ENCODE measurements at places on chromosomes 7 and 10.

- no peak for DNase-seq
These were observed 217.7 kb upstream of the ETV1 start for GRCh38 chr7:14207138-14207537.

- DNase-seq: no peak
These were observed 70.9 kb upstream of the CCDC71L start for GRCh38 chr7:106731646-106732444.

DNA sequence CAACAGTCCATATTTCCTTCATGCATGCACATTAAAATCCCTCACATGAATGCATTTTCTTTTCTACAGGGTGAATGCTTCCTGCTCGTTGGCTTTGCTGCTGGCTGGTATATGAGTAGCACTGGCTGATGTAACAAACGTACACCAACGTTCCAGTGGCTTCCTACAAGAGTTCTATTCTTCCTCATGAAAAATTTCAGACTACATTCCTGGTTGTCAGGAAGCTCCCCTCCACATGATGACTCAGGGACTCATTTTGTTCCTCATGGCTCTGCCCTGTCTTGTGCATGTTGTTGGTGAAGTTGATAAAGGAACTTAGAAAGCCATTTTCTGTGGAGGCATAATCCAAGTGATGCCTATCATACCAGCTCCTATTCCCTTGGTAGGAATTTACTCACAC lies 470.7 kb upstream of the KLF6 start:
- no peak for DNase-seq

DNA sequence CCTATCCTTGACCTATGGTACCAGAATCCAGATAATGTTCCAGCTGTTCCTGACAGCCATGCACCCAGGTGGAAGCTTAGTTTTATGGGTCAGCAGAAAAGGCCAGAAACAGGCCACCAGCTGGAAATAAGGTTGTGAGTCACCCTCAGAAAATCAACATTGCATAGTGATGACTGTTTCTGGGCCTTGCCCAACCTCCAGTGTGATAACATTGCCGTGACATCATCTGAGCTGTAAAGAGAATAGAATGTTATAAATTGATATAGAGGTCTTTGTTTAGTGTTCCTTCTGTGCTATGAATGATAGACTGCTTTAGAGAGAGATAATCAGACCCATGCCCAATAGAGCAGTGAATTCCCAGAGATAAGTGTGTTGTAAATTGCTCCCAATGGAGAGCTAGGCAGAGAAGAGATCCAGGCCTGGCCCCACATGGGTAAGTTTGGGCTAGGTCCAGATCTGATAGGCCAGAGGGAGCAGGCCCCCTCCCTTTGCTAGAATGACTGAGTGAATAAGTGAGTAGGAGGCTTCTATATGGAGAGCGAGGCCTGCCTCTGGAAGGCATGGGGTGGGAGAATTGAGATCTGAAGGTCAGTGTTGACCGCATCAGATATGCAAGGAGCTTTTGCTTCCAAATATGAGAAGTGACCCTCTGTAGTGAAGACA lies 14.2 kb upstream of the HPS1 start:
- no peak for DNase-seq

GRCh38 chr10:16787361-16787791 lies 29.8 kb downstream of the RSU1 start:
- peak; percentile 28 for DNase-seq

DNA sequence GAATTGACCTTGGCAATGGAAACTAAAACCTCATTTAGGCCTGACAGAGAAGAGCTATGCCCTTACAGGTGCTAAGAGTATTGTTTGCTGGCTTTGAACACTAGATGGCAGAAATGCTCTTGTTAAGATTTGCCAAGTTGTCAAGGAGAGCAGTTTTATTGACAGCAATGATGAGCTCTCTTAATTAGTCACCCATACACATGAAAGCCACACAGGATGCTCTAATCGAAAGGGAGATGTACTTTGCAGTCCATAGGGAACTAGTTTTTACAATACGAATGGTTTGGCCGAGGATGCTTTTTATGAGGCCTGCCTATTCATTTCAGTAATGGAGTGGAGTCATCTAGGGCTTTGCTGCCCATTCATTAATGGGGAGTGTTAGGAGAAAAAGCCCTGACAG lies 45.4 kb upstream of the MBL2 start:
- no peak for DNase-seq

DNA sequence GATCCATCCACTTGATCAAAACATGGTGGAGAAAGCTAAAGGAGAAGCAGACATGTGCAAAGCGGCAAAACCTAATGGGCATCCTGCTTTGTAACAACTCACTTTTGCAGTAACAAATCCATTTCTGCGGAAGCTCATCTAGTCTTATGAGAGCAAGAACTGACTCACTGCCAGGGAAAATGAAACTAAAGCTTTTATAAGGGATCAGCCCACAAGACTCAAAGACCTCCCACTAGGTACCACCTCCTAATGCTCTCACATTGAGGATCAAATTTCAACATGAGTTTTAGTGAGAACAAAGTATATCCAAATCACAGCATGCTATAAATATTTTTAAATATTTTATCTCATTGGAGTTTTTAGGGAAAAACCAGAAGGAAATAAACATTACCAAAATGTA lies 120.1 kb upstream of the GNAI1 start:
- no peak for DNase-seq

DNA sequence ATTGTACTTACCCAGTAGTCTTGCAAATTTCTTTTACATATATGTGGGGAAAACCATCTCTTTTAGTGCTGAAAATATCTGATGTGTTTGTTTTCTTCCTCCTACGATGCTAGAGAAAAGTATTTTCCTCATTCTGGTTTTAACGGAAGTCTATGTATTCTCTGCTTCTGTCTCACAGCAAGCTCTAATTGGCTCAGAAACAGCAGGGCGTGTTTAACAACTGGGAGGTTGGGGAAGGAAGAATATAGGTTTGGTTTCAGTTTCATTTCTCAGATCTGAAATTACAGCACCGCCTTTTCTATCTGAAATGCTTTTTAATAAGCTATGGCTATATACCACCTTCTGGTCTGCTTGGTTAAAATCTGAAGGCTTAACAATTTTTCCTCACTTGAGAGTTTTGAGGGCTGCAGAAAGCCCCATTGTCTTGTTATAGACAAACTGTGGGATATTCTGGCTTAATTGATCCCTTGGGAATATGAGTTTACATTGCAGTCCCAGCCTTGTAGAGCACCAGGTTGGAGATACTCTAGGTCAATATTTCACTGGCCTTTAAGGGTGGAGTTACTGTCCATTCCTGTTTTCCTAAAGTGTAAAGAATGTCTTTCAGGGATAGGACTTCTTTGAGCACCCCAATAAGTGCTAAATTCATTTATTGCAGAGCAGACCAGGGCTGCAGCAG lies at the start of gene SAMD9:
Gene SAMD9 (minus strand): TSS at position 128 of the 679 bp plus-strand sequence. CDS start 11,882 bp downstream, outside the sequence.
- DNase-seq: peak; percentile 12

GRCh38 chr7:154917808-154918160 lies 85.1 kb downstream of the PAXIP1 start:
- DNase-seq: no peak

DNA sequence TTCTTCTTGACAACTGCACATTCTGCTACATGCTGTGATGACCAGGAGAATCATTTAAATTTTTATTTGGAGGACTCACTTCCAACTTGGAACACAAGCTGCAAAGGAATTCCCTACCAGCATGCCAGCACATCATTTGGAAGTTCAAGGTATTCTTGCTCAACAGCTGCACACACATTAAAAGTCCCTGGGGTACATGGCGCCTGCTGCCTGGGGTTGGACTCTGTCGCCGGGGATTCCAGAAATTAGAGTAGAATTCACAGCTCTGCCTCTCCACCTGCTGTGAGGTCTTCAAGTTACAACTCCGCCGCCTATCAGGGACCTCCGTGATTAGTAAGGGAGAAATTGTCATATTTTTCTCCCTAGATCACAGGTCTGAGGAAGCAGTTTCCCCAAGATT lies 1.1 kb downstream of the ZNF32 start:
- DNase-seq: no peak

All from activated CD4-positive, alpha-beta T cell treated with anti-CD3 and anti-CD28 coated beads for 24 hours (primary cell).